ENCODE measurements at places on chromosomes 5 and 9.

- no peak for DNase-seq
Measured at GRCh38 chr5:674630-675011, 18.5 kb downstream of the TPPP start.

DNA sequence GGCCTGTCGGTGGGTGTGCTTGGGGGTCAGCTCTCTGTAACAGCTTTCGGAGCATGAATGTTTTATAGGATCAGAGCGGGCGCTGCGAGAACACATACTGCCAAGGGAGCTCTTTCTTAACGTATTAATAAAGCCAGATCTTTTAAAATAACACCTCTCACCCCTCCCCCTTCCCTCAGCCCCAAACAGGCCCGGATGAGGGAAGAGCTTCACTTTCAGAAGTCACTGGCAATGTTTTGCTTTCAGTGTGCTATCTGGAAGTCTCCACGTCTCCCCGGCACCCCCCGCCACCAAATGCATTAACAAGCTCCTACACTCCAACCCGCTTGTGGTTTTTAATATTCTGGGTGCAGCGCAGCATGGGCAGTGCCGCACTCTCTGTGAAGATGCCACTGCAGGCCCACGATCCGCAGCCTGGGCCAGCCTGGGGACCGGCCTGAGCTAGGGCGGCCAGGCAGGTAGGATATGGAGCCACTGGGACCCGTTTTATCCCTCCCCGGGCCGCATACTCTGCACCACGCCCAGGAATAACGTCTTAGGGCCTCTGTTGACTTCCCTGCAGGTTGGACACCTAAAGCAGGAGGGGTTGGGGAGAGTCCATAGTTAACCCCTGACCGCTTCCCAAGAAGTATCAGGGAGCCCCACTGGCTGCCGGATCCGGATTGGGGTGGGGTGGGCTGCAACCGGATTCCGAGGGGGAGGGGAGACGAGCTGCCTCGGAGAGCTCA lies 12.6 kb downstream of the NR2F1 start:
- DNase-seq, result no peak

GRCh38 chr9:11235061-11235460 lies 622.3 kb upstream of the PTPRD start:
- no peak for DNase-seq

DNA sequence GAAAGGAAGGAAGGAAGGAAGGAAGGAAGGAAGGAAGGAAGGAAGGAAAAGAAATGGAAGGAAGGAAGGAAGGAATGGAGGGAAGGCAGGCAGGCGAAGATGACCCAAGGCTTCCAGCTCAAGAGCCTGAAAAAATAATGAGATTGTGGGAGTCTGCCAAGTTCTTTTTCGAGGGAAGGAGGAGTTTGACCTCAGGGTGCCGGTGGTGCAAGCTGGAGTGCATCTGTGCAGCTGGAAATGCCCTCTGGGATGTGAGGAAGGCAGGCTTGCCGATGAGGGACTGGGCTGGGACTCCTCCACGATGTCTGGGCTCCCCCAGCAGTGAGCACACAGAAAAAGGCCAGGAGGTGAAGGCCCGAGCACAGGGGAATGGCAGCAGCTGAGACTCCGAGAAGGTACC lies 154.9 kb upstream of the DAPK1 start:
- no peak for DNase-seq

- no peak for DNase-seq
Measured at GRCh38 chr9:81083854-81084512, 605.4 kb downstream of the TLE1 start.

- no peak for DNase-seq
Measured at GRCh38 chr5:53170746-53171349, 61.3 kb upstream of the MOCS2 start.

DNA sequence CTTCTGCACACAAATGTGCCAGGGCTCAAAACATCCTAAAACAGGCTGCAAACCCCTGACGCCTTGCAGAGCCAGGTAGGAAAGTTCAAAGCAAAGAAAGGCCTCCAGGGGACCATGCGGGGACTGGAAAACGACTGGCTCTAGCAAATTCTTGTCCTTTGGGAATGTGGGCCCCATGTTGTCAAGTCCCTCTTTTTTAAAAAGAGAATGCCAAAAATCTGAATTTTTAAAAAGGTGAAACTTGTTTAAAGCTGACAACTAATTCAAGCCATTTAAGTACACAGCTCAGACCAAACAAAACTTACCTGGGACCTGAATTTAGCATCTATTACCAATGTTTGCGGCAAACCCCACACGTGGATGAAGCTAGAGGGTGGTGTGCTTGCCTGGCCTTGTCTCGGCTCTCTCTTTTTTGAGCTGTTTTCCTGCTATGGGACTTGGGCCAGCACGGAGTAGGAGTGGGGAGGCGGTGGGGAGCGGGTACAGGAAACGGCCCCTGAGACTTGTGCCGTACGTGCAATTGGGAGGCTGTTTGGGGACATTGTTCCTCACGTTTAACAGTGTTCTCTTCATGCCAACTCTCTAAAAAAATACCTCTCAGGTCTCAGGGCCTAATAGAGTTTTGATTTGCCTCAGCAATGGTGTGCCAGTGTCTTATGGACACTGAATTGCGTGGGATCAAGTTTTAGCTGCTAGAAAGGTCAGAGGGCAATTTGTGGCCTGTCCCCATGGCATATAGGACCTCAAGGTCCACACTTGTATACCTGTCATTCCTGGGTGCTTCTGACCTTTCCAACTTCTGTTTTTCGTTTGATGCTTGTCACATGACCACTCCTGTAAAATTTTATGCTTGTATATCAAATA lies 15.1 kb upstream of the PHF19 start:
- no peak for DNase-seq

- DNase-seq, result no peak
Measured at GRCh38 chr5:142819825-142820224, 49.6 kb downstream of the ARHGAP26 start.

DNA sequence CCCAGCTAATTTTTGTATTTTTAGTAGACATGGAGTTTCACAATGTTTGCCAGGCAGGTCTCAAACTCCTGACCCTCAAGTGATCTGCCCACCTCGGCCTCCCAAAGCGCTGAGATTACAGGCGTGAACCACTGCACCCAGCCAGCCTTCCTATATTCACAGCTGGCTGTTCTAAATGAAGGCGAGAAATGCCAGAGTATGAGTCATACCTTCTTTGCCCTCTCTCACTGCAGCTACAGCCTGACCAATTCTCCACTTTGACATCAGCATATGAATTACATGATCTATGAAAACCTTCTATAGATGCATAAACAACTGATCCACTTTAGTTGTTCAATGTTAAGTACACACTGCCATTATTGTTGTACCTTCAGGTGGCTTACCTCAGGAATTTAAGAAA lies 14.5 kb downstream of the APTX start:
- DNase-seq, result no peak
